ENCODE measurements at places on chromosomes 3 and 15.

DNA sequence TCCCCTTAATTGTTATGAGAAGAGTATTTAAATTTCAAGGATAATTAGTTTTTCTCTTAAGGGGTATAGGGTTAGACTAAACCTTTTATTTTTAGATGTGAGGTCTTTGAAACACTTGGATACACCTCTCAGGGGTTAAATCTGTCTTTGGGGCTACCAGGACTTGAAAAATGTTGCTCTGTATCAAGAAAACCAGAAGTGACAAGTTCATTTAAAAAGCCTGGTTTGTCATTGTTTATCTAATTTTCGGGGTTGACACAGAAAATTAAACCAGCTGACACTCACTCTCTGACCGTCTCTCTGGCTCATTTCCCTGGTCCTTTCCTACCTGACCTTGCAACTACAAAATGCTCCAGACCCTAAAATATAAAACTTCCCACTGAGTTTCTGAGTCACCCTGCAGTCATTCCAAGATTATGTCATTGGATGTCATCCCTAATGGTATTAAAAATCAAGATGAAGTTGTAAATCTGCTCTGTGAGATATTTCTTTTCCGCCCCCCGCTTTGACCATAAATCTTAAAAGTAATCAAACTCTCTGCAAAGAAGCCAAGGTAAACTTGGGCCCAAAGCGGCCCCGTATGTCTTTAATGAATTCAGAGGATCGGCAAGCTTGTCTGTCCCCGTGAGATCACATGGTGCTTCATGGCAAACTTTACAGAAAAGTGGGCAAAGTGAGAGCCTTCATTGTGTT, 32.9 kb upstream of the SKOR1 start:
- DNase-seq = no peak

DNA sequence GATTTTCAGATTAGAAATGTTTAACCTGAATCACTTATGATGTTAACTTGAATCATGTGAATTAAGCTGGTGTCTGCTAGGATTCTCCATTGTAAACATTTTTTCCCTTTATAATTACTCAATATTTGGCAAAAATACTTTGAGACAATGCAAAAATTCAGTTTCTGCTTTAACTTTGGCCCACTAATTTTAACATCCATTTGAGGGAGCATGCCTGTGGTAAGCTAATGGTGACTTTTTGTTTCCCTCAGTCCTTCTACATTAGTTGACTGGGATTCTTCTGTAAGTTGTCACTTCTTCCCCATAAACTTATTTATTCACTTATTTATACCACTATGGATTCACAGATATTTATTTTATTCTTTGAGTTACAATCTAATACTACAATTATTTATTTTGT, 59.3 kb downstream of the PIK3R4 start:
- peak; percentile 57 for DNase-seq

DNA sequence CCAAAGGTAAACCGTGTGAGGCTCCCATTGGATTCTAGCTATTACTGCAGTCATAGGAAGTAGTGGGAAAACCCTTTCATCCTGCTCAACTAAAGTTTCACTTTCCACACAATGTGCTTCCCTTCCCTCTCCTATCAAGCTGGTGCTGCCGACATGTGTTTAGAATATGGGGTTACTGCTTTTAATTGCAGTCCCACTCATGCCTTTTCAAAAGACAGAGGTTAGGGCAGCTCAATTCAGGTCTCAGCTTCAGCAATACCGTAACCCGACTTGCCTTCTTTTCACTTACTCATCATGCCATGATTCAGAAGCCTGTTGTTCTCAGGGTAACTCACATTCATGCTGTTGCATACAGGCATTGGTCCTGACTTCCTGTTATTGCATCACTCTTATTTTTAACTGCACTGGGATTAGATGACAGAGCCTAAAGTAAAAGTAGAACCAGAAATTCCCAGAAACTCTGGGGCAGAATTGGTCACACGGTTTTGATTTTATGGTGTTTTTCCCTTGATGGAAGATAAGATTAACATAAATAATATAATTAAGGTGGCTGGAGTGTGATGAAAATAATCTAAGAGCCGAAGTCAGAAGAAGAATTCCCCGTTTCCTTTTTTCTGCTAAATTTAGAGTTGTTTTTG, 45.7 kb downstream of the C2CD4B start:
- DNase-seq = peak; percentile 97

DNA sequence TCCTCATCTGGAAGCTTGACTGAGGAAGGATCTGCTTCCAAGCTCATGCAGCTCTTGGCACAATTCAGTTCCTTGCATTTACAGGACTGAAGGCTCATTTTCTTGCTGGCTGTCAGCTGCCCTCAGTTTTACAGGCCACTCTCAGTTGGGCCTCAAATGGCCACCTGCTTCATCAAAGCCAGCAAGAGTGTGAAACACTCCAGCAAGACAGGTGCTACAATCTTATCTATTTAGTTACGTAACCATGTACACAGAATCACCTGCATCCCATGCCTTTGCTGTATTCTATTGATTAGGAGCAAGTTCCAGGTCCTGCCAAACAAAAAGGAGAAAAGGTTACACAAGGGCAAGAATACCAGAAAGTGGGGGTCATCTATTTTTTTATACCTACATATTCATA, 40.8 kb downstream of the RHCG start:
- DNase-seq = no peak

DNA sequence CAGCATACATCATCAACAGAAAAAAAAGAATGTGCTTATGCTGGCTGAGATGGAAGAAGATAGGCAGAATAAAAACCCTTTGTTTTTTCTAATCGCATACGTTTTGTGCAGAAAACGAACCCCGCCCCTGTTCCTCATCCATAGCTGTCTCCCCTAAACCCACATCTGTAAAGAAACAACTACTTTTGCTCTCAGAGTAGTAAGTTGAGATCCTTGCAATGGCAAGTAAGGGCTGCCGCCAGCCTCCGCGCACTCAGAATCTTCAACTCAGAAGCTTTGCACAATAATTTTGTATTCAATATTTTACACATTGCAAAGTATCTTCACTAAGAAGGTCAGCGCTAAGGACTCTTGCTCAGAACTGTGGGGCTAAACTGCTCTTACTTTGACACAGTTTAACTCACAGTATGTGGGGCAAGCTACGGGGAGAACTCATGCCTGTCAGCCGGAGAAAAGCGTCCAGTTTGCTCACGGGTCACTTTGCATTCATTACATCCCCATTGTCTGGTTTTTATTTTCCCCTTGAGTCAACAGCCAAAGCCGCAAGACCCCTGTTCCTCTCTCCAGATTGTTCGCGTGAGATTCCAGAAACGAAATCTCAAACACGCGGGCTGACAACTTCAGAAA, 1.0 kb downstream of the LYSMD4 start:
- peak; percentile 71 for DNase-seq

DNA sequence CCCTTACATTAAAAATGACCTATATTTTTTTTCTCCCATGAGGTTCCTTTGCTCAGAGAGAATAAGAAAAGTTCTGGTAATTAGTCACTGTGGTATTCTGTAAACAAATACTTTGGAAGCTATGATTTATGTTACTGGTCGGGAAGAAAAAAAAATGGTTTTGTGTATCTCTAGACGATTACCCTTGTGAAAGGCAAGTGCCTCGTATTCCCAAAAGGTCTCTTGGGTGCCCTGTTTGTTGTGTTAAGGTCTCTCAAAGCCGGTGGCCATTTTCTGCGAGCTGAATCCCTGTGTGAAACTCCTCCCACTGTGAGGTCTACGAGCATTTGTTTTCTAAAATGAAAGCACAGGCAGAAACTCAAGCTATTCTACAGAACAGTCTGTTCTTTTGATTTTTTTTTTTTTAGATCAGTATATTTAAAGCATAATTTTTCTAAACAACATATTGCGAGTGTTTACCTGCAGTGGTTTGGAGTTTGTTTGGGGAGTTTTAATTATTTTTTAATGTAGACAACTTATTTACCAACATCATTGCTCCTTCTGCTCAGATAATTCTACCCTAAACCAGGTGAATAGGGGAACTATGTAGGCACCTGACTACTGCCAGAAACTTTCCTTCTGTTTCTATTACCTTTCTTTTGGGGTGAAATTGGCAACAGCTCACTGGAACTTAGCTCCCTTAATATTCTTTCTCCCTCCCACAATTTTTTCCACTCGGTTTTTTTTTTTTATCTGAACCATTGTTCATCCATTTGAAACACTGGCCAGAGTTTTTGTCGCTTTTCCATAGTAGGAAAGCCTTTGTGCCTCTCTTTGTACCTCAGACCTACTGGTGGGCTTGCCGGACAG, 44.0 kb downstream of the ZBTB38 start:
- peak; percentile 85 for DNase-seq

DNA sequence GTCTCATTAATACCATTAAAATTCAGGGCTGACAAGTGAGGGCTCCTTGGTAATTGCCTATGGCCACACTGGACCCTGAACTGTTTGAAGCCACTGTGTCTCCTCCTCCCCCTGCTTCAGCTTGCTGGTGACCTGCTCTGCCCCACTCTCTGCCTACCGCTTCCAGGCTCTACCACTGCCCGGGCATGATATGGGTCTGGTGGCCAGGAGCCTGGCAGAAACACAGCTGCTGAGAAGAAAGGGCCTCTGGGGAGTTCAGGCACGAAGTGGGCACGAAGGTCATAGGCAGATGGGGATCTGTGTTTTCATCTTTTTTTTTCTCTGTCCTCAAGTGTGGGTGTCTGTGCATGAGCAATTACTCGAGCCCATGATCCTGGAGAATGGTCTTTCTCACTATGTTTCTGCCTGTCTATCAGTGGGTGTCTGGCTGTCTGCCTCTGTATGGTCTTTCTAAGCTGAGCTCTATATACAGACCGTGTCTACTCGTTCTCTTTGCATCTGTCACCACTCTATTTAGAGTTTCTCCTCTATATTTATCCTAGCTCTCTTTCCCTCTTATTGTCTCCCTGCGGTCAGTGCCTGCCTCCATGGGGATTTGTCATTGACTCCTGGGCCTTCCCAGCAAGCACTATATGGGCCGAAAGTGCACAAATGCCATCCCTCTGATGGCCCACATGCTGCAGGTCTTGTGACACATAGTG, 42.1 kb upstream of the EPHB1 start:
- DNase-seq = no peak

GRCh38 chr3:127820221-127820825, 2.0 kb downstream of the MGLL start:
- DNase-seq = peak; percentile 57

DNA sequence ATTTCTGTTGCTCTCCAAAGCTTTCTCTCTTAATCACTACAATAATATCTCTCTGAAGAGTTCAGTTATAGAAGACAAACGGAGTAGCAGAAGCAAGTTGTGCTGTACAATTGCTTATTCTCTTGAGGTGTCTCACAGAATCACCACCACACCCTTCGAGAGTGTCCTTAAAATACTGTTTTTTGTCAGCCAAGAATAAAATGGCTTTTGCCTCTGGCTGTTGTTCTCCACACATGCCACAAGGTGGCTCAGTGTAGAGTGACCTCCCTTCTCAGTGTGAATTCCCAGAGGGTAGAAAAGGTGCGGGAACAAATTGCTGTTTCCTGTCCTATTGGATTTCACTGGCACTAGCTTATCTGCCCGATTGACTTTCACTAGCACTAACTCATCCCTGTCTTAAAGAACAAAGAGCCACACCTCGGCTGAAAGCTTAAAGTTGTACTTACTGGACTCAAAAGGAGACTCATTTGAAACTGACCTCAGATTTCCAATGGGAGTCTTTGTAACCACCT, 134.2 kb upstream of the SATB1 start:
- peak; percentile 57 for DNase-seq

DNA sequence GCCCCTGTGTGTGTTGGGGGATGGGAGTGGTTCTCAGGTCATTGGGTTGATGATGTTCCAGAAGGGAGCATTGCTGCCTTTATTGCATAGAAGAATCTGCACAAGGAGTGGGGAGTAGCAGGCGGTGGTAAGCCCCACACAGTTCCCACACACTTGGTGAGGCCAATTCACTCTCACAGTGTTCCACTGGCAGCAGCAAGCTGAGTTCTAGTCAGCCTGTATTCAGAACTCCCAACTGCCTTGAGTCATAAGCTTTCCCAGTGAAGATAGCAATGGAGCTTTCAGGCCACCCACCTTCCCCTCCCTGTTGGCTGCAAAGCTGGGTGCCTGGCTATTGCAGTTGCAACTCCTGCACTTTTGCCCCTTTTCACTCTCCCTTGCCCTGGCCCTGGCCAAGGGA, 181.1 kb upstream of the RBMS3 start:
- peak; percentile 5 for DNase-seq

DNA sequence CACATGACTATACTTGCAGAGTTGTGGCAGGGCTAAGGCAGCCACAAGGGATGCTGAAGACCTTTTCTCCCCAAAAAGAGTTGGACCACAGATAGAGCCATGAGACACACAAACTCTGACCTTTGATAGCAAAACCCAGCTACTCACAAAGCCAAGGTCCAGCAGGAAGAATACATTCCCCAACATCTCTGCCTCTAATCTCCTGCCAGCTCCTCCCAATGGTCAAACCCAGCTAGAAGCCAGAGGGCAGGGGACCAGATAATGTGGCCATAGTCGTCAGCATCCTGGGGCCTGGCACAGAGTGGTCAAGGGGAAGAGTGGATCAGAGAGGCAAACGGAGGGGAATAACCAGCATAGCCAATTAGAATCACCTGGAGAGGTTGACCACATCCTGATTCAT, 28.2 kb downstream of the SLC6A1 start:
- DNase-seq = no peak

- no peak for DNase-seq
Observed at GRCh38 chr3:194083637-194084224, 52.2 kb upstream of the HES1 start.

DNA sequence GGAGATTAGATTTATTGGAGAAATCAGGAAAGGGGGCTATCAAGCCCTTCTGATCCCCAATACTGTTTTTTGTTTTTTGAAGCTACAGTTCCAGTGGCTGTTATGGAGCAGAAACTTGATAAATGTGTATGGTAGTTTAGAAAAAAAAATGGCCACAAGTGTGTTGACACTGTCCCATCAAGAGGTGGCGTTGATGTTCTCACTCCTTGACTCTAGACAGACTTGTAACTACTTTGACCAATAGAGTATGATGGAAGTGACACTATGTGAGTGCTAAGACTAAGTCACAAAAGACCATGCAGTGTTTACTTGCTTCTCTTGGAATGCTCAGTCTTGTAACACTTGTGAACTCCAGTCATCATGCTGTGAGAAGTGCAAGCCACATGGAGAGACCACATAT, 356.7 kb downstream of the PDCD6IP start:
- no peak for DNase-seq

DNA sequence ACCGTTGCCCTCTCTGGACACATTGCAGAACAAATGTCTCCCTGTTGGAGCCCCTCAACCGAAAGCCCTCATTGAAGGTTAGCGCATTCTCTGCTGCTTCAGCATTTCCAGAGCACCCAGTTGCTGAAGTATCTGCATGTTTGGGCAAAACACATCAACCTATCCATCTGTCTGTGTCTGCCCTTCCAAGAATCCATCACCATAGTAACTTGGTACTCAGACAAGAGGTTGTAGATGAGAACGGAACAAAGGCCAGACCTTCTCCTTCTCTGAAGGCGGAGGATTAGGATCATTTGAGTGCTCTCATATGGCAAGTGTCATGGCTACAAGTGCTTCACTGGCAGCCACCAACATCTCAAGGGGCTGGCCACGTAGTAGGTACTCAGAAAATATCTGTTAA, 23.1 kb upstream of the RHO start:
- no peak for DNase-seq

GRCh38 chr15:90893175-90894090, 9.1 kb downstream of the FES start:
- DNase-seq = no peak

GRCh38 chr15:90000186-90001001, 730 bp upstream of the ZNF710 start:
- peak; percentile 66 for DNase-seq

- no peak for DNase-seq
Observed at GRCh38 chr15:41969851-41970431, 2.4 kb downstream of the EHD4 start.
